Tongue (tissue), 3 donors: ENCODE measurements at places on chromosomes 7 and 10. TPM values are rescaled to one million over a fixed set of nuclear protein-coding genes. Genes with fewer than 3 reads are reported as not detected.

The HILPDA gene
- total RNA-seq = 15.4 TPM

The PKD2L1 gene
- total RNA-seq = not detected

The TLX1 gene
- total RNA-seq = 1.3 TPM

The PTPN20 gene
- 3.0 TPM for total RNA-seq

The INTS1 gene
- 38.7 TPM for total RNA-seq

The POMZP3 gene
- 1.0 TPM for total RNA-seq

The PARP12 gene
- total RNA-seq = 31.5 TPM

The NKX2-3 gene
- total RNA-seq = 6.2 TPM

The STYXL1 gene
- total RNA-seq = 17.6 TPM

The PAX4 gene
- total RNA-seq = not detected

The PSPH gene
- total RNA-seq = 16.2 TPM

DNA sequence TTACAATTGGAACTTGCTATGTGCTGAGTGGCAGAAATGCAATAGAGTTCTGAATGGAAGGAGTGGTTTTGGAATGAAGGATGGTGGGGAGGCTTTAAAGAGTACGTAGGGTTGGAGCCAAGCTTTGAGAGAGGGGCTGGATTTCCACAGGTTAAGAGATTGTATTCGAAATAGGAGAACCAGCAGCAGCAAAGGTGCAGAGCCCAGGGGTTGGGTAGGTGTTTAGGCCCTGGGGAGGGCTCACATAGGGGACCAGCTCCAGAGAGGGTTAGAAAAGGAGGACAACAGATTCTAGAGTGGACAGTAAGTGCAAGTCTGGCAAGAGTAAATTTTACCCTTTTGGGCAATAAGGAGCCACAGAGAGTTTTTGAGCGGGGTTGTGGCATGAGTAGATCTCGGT is 297.2 kb downstream of the RPS24 start:
- no peak for DNase-seq

- no peak for DNase-seq
Observed at GRCh38 chr10:67812007-67812406, 26.0 kb downstream of the DNAJC12 start.

- DNase-seq = no peak
Observed at GRCh38 chr10:65943451-65943850, 982.4 kb upstream of the LRRTM3 start.

- peak; percentile 47 for DNase-seq
Observed at GRCh38 chr7:150685219-150686029, at the start of gene GIMAP2. GIMAP2 (plus strand) TSS chr7:150685706; CDS start chr7:150687060, 1,354 bp downstream.

GRCh38 chr10:17120694-17121093 is 8.9 kb downstream of the CUBN start:
- no peak for DNase-seq

DNA sequence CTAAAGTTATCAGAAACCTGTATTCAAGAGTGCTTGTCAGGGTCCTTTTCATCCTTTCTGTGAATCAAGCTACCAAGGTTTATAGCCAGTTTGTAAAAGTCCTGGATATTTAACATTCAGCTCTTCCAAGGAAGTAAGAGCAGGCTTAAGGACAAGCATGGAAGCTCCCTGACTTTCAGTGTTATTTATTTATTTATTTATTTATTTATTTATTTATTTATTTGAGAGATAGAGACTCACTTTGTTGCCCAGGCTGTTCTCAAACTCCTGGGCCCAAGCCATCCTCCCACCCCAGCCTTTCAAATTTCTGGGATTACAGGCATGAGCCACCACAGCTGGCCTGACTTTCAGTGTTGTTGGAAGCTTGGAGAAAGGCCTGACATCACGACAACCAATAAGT is 44.4 kb upstream of the RELN start:
- no peak for DNase-seq

DNA sequence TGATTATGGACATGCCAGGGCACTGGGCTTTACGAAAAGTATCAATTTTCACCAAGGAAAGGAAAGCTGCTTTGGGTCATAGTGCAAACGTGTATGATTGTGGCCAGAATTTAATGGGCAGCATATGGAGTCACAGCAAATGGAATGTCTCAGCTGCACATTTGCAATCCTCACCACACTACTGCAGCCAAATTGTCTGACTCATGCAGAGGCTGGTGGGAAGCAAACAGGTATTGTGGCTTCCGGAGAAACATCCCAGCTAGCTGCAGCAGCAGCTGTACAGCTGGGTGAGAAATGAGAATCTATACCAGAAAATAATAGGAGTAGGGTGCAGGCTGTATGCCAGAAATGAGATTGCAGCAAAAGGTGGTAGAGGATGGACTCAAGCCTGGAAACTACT is 374.7 kb upstream of the VWC2 start:
- DNase-seq = peak; percentile 64

GRCh38 chr7:53642361-53642760 is 606.9 kb downstream of the POM121L12 start:
- DNase-seq = no peak

DNA sequence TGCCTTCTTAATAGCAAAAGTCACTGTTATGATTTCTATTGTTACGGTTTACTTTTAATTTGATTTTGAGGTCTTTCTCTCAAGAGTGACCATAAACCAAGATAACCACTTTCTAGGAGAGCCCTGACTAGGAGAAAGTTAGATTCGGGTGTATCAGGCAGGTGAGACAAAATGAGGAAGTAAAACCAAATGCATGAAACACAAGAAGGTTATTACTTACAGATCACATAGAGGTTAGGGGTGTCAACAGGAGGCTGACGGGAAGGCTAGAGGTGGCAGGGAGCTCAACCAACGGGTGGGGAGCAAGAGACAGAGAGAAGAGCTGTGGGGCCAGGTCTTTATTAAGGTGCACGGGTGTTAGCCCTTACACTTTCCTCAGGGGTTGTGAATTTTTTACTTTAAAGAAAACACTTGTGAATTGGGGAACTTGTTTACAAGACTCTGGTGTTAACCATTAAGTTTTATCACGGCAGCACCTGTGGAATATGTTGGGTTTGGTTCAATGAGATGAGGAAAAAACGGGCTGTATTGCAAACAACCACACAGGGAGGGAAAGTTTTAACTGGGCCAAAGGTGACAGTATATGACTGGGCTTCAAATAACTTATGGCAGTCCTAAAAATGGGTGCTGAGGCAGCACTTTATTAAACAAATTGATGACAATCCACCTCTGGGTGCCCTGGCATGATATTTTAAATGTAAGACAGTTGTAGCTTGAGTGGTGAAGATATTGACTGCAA is 154.9 kb downstream of the SDHAF3 start:
- no peak for DNase-seq

GRCh38 chr7:1533547-1534329 is 3.2 kb downstream of the MAFK start:
- DNase-seq = peak; percentile 40

- no peak for DNase-seq
Observed at GRCh38 chr7:34849163-34849960, 187.9 kb downstream of the DPY19L1 start.

DNA sequence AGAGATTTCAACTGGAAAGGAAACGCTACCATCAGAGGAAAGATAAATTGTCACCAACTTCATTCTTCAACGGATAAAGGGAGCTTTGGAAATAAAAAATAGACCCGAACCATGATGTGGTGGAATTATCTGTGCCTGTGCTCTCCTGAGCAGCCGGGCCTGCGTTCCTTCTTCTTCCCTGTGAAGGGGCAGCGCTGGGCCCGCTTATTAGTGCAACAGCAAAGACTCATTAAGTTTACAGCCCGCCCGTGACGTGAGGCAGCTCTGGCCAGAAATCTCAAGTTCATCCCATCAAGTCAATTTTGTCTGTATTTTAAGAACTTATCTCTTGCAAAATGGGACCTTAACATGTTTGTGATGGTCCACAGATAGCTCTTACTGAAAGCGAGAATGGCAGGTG is 193.7 kb downstream of the ADARB2 start:
- DNase-seq = no peak

GRCh38 chr10:132925071-132925561 is 17.3 kb downstream of the CFAP46 start:
- no peak for DNase-seq

DNA sequence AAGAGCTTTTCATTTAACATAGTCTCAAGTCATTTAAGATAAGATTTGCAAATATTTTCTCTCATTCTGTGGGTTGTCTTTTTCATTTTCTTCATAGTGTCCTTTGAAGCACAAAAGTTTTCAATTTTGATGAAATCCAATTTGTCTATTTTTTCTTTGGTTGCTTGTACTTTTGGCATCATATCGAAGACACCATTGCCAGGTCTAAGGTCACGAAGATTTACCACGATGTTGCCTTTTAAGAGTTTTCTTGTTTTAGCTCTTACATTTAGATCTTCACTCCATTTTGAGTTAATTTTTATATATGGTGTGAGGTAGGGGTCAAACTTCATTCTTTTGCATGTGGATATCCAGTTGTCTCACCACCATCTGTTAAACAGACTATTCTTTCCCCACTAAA is 34.7 kb downstream of the TMEM270 start:
- DNase-seq = no peak

DNA sequence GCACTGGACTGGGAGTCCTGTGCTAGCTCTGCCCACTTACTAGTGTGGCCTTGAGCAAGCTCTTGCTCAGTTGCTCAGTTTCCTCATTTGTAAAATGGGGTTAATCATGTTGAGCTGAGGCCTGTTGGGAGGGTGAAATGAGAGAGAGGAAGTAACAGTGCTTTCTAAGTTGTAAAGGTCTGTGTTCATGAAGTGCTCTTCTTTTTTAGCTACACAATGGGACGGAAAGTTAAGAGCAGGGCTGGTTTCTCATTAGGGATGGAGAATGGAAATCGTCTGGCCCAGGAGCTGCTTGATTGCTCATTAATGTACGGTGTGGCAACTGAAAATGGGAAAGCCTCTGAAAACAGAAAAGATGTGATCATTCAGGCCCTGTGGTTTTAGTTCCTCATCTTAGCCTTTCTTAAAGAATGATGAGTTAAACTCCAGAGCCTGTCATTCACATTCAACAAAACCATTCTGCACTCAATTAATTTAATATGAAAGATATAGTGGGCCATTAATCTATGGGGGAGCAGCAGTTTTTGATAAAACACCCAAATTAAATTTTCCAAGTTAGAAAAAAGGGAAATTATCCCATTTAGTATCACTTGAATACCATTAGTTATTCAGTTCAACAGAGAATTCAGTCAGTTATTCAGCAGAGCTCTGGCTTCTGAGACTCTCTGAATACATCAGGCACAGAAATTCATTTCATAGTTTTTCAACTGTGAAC is 60.5 kb downstream of the SH2D4B start:
- no peak for DNase-seq

- DNase-seq = no peak
Observed at GRCh38 chr10:50394832-50395231, 143.5 kb upstream of the ASAH2 start.

DNA sequence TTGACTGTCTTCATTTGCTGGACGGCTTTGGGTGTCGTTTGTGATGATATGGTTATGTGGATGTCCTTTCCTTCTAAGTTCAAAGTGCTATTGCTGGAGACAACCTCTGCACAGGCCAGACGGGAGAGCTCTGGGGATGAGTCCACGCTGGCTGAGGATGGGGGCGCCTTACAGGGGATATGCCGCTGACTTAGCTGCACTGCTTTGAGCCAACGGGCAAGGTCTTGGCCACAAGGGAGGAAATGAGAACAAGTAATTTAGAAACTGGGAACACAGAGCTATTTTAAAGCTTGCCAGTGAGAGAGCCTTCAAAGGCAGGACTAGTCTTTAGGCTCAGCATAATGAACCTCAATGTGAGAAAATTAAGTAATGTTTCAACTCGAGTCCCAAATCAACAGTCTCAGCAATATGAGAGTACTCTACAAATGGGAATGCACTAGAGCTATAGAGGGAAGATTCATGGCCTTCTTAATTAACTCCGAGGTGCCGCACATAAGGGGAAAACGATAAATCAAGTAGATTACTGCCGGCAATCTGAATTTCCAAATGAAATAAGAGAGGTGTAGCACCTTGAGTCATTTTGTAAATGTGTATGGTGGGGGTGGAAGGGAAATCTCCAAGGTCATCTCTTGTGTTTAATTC is 209.3 kb downstream of the JAZF1 start:
- DNase-seq = no peak

DNA sequence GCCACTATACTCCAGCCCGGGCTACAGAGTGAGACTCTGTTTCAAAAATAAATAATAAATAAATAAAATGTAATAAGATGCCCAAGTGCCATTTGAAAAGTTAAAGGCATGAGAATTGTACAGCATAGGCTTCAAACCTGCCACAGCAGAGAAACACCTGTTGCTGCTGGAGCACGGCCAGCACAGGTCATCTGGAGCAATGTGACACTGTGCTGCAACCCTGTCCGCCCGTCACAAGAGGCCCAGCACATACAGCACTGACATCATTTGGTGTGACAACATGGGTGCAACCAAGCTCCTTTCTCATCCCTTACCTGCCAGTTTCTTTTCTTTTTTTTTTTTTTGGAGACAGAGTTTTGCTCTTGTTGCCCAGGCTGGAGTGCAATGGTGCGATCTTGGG is 1.3 kb downstream of the RFC2 start:
- peak; percentile 38 for DNase-seq

GRCh38 chr10:79022565-79023230 is 46.1 kb upstream of the ZMIZ1 start:
- peak; percentile 81 for DNase-seq

DNA sequence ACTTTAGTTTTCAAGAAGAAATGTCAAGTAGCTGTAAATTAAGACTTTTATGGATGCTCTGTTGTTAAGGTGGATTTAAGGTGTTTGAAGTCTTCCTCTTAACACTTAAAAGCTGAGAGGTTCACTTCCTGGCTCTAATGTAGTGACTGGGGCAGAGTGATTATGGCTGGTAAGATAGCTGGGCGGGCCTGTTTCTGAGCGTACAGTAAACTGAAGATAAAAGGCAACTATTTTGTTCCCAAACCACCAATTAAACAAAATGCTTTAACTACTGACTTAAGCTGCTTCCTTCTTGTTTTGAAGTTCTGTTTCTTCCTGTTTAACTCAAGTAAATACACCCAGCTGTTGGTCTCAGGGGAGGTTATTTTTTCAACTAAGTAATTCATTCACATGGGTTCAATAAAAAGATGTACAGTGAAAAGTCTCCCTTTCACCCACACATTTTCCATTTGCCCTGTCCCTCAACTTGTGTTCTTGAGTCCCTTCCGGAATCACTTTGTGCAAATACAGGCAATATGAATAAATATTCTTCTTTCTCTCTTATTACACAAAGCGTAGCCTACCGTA is 19.3 kb downstream of the VWA2 start:
- DNase-seq = no peak

- no peak for DNase-seq
Observed at GRCh38 chr7:115232041-115232440, 310.1 kb downstream of the MDFIC start.
